ENCODE measurements at places on chromosomes 7 and 10.

DNA sequence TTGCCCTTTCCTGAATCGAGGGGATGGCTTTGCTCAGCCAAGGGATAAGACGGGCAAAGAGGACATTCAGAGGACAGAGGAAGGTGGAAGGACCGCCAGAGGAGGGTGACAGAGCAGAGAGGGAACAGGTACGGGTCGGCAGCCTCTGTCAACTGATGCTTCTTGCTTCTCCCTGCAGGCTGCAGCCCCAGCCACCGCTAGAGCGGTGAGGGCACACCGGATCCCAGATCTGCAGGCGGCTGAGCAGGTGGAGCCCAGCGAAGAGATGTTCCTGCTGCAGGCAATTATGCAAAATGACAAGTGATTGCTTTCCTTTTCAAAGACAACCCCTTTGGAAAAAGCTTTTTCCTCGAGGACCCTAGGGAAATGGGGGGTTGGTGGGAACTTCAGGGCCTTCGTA is 181.9 kb upstream of the ANKRD30A start:
- no peak for DNase-seq

- DNase-seq, result no peak
These were observed 234.8 kb downstream of the AGMO start for GRCh38 chr7:15327001-15327400.

GRCh38 chr7:2358968-2359527 is 4.4 kb downstream of the EIF3B start:
- DNase-seq, result no peak

DNA sequence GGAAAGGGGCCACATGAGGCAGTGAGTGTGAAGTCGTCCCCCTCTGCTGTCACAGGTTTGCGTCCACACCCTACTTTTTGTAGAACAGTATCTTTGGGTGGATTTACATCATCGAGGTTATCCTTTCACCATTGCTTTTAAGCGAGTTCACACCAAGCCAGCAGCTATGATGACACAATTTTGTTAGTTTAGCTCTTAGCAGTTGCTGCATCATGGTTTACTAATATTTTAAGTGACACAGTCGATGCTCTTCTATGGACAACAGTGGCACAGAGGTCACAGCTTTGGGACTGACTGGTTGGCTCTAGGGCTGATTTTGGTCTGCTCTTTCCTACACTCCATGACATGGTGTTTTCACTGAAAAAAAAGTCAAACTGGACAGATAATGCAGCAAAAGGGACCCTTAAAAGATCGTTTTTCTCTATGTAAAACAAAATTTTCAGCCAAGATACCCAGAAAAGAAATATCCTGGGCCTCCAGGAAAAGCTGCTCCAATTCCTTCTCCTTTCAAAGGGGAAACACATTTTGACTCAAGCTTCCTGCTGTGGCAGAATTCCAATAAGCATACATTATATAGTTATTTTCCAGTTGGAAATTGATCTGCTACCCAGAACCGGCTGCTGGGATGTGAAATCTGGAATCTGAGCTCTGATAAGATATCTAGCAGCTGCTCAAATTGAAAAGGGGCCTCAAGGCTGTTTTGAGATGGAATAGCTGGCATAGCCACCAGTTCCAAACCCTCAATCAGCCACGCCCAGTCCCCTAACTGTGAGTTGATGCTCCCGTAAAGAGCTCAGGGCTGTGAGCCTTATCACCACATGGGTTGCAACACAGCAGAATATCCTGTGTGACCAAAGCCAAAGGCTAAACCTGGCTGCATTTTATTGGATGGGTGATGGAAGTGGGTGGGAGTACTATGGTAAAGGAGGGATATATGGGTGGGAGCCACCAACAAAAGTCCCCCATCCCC is 114.2 kb downstream of the SMURF1 start:
- DNase-seq, result no peak

- DNase-seq, result no peak
These were observed 362.7 kb upstream of the SHH start for GRCh38 chr7:156175003-156175402.

- DNase-seq, result no peak
These were observed 34.7 kb downstream of the GRIFIN start for GRCh38 chr7:2441430-2442058.

- peak; percentile 39 for DNase-seq
These were observed 20.2 kb upstream of the FHIP2A start for GRCh38 chr10:114801411-114801813.

DNA sequence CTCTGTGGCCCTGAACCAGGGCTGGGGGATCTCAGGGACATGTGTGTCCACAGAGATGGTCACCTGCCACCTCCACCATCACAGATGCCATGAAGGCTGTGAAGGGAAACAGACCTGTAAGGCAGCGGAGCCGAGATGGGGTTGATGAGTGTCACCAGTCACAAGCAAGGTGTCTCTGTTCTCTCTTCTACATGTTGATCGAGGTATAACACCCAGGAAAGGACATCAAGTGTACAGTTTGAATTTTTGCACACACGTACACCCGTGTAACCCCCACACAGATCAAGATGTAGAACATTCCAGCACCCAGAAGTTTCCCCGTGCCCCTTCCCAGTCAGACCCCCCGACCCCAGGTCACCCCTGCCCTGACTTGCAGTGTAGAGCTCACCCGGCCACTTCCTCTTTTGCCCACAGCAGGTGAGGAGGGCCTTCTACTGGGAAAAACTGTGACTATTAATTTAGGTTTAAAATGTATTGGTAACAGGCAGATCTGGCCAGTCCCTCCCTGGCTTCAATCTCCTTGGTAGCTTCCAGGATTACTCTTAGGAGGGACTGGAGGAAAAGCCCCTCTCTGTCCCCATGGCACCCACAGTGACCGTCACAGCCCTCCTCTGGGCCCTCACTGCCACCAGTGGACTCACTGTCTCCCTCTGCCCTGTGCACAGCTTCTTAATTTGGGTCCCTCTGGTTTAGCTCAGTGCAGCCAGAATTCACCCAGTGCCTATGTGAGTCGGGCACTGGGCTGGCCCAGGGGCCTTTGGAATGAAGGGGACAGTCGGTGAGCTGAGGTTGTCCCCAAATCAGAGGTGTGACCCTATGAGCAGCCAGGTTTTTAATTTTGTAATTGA is 108.2 kb downstream of the LHPP start:
- DNase-seq, result no peak

- DNase-seq, result no peak
These were observed 330.8 kb downstream of the PTEN start for GRCh38 chr10:88194041-88194887.

DNA sequence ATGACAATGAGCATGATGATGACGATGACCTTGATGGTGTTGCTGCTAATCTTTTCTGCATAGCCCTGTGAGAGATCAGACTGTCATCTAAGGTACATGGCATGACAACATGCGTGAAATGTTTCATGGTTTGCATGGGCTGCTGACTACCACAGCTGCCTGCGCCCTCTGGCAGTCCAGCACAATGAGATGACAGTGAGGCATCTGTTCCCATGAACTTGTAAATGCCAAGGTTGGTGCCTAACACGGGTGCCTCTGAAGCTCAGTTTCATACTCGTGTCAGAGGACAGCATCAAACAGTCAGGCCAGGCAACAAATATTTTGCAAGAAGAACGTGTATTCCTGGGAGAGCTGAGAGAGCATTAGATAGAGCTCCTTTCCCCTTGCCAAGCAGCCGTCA is 122.0 kb upstream of the PRKCQ start:
- DNase-seq, result no peak

- DNase-seq, result no peak
These were observed 270.6 kb upstream of the MAGI2 start for GRCh38 chr7:79723833-79724618.

DNA sequence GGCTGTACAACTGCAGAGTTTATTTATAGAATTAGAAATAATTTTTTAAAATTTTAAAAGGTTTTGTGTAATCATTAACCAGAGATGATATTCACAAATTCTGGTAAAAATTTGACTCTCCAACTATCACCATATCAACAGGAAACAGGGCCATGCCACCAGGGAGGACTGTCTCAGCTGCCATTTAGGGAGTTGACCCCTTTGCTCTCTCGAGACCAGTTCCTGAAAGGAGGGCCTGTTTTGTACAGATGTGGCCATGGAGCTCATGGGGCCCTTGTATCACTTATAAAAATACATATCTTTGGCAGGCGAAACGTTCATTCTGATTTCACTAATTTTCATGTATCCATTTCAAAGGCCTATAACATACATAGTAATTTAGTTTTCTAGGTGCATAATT is 20.3 kb downstream of the H2AZ2 start:
- DNase-seq, result no peak

DNA sequence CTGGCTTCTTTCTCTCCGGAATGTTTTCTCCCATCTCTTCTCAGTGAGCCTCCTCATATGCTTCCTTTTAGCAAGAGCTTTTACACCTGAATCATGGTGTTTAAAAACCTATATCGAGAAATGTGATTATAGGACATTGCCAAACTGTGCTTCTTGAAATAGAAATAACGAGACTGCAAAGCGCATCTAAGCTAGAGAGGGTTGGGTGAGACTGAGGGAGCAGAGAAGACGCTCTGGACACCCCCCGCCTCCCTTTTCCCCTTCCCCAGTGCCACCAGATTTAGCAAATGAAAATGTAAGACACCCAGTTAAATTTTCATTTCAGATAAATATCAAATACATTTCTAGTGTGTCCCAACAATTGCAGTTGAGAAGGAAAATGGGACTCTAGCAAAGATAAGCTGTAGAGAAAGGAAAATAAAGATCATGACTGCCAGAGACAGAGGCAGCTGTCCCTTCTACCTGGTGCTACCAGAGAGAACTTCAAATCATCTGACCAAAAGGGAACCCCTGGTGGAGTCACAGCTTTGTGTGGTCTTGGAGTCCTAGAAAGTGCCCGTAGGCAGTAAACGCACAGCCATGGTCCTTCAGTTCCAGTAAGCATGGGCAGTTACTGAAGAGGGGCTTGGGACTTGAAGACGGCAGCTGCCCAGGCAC is 14.6 kb downstream of the GSDME start:
- DNase-seq, result no peak

DNA sequence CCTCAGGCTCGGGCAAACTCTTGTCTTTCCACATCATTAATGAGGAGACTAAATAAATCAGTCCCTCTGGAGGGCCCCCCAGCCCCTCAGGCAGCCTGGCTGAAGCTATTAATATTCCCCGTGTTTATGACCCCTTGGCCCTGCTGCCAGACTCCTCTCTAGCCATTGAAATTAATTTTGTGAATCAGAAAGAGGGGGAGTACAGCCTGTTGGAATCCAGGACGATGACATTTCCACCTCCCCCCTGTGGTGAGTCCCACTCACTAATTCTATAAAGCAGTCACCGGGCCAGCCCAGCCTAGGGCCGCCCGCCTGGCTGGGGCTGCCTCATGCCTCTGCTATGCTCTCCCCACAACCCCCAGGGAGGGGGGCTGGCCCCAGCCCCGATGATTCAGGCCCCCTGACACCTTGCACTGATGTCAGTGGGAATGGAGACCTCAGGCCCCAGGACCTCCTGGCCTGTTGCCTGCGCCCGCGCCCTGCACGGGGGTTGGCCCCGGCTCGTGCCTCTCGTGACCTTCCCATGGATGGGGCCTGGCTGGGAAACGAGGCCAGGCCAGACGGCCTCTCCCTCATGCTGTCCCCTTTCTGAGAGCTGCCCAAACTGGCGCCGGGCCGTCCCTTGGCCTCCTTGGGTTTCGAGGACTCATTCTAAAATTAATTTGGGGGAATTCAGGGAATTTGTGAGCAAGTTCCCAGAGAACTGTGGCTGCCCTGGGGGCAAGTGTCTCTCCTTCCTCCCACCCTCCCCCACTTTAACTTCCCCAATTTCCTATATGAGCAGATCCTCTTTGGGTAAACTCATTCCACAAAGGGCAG is 34.0 kb downstream of the TMEM270 start:
- DNase-seq, result no peak

- no peak for DNase-seq
These were observed 37.9 kb downstream of the EXOC4 start for GRCh38 chr7:133290676-133291333.

- no peak for DNase-seq
These were observed 48.4 kb upstream of the NFE2L3 start for GRCh38 chr7:26103596-26103995.

DNA sequence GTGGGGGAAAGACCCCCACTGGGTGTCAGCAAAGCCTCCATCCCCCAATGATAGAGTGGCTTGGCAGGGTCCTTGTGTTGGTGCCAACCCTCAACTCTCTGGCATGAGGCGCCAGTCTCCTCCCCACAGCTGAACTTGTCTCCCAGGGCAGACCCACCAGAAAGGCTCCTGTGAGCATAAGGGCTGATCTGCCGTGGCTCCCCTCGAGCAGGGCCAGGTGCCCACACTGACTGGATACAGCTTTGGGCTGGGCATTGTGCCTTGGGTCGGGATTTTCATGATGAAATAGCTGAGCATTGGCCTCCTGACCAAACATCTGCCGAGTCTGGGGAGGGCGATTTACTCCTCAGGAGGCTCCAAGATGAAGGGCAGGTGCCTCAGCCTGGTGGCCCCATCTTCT is 68.1 kb upstream of the NPTX2 start:
- DNase-seq, result no peak

- DNase-seq, result no peak
These were observed 212.1 kb upstream of the PRSS58 start for GRCh38 chr7:142469696-142470543.

DNA sequence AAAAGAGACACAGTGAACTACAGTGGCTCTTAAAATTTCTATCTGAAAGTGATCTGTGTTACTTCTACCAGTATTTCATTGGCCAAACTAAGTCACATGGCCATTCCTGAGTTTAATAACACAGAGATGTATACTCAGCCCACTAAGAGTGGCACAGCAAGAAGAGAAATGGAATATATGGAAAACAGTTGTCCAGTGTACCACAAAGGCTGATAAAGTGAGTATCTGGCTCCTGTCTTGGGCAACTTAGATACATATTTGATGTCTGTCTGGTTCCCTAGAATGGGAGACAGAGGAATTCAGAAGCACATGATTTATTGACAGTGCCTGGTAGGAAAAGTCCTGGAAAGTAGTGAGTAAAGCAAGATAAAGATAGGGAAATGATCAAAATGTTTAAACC is 10.1 kb upstream of the PON1 start:
- no peak for DNase-seq

DNA sequence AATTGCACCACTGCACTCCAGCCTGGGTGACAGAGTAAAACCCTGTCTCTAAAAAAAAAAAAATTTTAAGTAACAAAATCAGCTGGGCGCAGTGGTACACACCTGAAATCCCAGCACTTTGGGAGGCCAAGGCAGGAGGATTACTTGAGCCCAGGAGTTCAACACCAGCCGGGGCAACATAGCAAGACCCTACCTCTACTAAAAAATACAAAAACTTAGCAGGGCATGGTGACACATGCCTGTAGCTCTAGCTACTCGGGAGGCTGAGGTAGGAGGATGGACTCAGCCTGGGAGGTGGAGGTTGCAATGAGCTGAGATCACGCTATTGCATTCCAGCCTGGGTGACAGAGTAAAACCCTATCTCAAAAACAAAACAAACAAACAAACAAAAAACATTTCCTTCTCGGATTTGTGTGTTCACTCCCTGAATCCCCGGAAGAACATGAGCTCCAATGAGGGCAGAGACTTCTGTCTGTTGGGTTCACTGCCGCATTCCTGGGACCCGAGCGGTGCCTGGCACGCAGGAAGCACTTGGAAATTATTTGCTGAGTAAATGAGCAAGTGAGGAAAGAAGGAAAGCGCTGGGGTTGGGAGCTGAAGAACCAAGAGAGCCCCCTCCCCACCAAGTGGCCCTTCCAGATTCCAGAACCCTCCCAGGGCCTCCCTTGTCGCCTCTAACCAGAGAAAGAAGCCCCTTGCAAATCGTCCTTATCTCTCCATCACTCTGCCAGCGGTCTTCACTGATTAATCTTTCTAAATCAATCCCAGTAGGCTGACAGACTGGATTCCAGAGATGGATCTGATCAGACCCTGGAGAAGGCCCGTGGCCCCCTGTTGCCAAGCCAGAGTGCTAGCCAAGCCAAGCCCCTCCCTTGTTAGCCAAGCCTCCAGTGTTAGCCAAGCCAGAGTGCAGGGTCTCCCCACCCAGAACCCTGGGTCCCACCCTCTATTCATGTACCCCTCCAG is 6.2 kb downstream of the TNRC18 start:
- peak; percentile 6 for DNase-seq

GRCh38 chr10:79155301-79156081 is 86.7 kb downstream of the ZMIZ1 start:
- no peak for DNase-seq

Data from GM20000 (cell line).